ENCODE measurements at places on chromosomes 6 and 20.

- no peak for DNase-seq
Measured at GRCh38 chr20:15487030-15487429, 1086.2 kb downstream of the KIF16B start.

- DNase-seq: no peak
Measured at GRCh38 chr6:45687570-45687969, 309.8 kb upstream of the SUPT3H start.

- DNase-seq: no peak
Measured at GRCh38 chr6:153145591-153145990, 14.5 kb upstream of the RGS17 start.

DNA sequence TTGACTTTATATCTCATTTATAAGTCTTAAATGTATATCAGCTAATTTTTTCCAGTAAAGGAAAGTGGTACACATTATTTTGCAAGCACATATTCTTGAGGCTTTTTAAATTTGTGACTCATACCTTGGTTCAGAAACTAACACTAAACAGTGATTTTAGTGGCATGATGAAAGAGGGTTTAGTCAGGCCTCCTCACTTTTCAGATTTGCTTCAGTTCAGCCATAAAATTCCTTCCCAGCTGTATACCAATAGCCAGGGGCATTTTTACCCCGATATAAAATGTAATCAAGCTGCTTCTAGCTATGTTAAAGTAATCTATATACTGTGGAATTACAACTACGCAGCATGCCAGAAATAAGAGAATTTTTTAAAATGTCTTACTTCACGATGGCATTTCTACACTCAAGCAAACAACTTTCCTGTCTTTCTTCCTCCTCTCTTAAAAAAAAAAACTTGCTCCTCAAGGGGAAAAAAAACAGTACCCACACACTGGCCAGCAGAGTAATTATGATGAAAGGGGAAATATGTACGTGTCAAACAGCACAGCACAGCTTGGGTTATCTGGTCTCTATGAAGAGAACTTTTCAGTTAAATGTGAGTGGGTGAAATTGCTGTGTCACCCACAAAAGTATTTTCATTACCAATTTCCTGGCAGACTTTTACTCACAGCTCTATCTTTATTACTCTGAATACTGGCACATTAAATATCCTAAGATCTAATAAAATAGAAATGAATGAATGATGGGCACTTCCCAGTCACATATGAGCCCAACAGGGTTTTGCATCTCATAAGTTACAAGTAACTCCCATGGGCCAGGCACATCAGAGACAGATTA is 244.8 kb upstream of the TENT5A start:
- DNase-seq: no peak

DNA sequence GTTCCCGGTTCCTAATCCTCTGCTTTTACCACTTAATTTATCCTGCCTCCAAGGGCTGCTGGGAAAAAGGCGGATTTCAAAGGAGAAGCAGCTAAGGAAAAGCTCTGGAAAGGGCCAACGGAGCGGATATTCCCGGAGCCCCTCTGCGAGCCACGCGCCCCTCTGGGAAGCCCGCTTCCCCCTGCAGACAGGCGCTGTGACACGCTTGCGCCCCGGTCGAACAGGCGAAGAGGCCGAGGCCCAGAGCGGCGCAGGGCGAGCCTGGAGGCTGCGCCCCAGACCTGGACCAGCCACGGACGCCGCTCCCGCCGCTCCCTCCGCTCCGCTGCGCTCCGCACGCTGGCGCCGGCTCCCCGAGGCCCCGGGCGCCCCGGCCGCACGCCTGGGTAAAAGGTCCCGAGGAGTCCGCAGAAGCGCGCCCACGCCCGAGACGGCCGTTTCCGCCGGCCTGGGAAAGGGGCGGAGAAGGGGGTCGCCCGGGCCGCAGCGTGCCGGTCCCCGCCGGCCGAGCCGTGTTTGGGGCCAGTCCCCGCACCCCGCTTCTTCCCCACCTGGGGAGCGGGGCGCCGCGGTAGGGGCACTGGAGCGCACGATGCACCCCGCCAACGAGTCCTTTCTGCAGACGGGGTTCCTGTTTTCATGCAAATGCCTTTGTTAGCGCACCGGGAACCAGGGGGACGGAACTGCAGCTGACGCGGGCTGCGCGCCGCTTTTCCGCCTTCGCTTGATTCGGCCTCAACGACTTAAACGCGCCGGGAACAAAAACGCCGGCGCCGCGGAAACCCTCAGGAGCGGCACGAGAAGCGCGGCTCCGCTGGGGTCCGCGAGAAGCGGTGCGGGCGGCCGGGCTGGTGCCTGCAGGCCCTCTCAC is 91.9 kb upstream of the SIRPA start:
- DNase-seq: peak; percentile 81

GRCh38 chr6:69238067-69238466 is 558.7 kb downstream of the LMBRD1 start:
- DNase-seq: no peak

- DNase-seq: no peak
Measured at GRCh38 chr6:64547594-64548268, 912.1 kb downstream of the PHF3 start.

DNA sequence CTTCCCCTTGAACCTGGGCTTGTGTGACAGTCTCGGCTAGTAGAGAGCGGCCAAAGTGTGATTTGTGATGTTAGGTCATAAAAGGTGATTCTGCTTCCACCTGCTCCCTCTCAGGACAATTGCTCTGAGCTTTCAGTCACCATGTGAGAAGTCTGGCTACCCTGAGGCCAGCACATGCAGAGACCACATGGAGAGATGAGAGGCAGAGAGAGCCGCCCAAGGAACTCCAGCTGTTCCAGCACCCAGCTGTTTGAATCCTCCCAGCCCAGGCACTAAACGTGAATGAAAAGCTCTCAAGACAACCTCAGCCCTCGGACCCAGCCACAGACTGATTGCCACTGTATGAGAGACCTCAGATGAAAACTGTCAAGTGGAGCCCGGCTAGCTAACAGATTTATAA is 143.4 kb upstream of the EEF1E1 start:
- no peak for DNase-seq

- DNase-seq: no peak
Measured at GRCh38 chr20:44897133-44897532, 11.6 kb downstream of the YWHAB start.

GRCh38 chr20:38228436-38228835 is 32.1 kb downstream of the KIAA1755 start:
- DNase-seq: no peak

- DNase-seq: no peak
Measured at GRCh38 chr6:19465760-19466159, 371.4 kb upstream of the ID4 start.

- no peak for DNase-seq
Measured at GRCh38 chr6:17908831-17909230, 78.6 kb downstream of the KIF13A start.

DNA sequence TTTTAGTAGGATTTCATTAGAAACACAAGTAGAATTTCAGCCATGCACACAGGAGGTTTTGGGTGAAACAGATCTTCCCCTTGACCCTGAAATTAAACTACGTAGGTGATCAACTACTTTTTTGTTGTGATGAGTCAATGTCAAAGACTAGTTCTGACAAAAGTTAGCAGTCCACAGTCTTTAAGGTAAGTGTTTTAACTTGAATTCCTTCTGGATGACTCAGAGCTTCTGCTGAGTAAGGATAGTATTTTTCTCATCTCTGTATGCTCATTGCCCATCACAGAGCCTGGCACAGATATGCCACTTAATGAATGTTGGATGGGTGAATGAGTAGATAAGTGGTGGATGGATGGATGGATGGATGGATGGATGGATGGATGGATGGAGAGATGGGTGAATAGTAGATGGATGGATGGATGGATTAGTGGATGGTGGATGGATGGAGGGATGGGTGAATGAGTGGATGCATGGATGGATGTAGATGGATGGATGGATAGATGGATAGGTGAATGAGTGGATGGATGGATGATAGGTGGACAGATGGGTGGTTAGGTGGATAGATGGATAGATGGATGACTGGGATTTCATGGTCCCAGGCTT is 165.3 kb downstream of the ZMYND8 start:
- DNase-seq: no peak

GRCh38 chr6:21791581-21791980 is 198.0 kb downstream of the SOX4 start:
- no peak for DNase-seq

GRCh38 chr6:121557146-121557940 is 121.9 kb downstream of the GJA1 start:
- no peak for DNase-seq

DNA sequence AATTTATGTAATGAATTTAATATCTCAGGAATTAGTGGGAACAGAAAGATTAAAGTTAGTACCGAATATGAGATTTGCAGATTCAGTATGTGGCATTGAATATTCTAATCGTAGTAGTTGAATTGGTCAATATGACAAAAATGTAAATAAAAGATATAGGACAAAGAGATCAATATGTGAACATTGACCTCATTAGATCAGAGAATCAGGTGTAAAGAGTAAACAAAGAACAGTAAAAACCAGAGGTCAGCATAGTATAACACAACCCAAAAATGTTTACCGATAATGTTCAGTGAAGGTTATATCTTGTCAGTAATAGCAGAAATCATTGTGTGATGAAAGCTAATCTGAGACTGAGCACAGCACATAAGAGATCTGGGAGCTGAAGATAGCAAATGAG is 152.0 kb downstream of the FAM83B start:
- DNase-seq: no peak

DNA sequence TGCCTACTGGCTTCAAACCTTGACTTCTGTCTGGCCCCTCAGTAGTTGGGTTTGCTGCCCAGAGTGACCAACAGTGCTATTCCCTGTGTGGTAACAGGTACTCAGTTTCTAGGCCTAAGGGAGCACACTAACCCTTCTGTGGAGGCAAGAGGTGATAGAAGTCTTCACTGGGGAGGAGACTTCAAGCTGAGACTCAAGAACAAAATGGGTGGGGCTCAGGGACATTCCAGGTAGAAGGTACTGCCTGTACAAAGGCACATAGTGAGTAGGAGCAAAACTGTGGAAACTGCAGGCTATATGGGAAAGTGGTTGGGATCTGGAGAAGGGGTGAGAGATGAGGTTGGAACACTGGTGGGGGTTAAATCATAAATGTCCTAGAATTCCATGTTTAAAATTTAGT is 2.3 kb upstream of the SCAND1 start:
- DNase-seq: no peak

- DNase-seq: no peak
Measured at GRCh38 chr6:53417141-53417540, 68.4 kb upstream of the ELOVL5 start.

DNA sequence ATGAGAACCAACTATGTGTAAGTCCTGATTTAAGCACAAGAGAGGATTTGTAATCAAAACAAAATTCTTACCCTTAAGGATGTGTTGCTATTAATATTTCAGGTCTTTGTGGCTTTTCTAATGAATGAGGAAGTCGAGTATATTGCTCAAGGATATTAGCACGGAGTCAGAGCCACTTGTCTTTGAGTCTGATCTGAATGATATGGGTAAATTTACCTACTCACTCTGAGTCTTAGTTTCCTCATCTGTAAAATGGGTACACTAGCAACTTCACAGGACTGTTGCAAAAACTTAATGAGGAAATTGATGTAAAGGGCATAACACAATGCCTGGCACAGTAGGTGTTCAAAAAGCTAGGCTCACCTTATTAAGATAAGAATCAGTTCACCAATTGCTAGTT is 30.0 kb upstream of the QKI start:
- DNase-seq: no peak

DNA sequence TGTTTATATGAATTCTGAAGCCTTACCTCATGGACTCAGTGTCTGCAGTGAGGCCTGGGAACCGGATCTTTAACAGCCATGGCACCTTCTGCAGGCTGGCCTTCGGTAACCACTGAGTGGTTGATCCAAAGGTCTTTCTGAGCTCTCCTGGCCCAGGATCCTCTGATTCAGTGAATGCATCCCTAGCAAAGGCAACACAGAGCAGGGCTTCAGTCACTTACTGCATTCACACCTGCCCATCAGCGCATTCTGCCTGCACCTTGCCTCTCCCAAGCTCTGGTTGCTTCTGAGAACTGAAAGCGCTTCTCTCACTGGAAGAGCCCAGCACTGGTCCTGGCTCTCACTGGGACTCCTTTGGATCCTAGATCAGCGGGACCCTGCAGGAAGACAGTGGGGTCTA is 8.4 kb upstream of the CST9 start:
- DNase-seq: peak; percentile 35

GRCh38 chr20:59827138-59828056 is 106.0 kb downstream of the SYCP2 start:
- no peak for DNase-seq

GRCh38 chr6:111555036-111555435 is 50.6 kb downstream of the TRAF3IP2 start:
- DNase-seq: no peak

DNA sequence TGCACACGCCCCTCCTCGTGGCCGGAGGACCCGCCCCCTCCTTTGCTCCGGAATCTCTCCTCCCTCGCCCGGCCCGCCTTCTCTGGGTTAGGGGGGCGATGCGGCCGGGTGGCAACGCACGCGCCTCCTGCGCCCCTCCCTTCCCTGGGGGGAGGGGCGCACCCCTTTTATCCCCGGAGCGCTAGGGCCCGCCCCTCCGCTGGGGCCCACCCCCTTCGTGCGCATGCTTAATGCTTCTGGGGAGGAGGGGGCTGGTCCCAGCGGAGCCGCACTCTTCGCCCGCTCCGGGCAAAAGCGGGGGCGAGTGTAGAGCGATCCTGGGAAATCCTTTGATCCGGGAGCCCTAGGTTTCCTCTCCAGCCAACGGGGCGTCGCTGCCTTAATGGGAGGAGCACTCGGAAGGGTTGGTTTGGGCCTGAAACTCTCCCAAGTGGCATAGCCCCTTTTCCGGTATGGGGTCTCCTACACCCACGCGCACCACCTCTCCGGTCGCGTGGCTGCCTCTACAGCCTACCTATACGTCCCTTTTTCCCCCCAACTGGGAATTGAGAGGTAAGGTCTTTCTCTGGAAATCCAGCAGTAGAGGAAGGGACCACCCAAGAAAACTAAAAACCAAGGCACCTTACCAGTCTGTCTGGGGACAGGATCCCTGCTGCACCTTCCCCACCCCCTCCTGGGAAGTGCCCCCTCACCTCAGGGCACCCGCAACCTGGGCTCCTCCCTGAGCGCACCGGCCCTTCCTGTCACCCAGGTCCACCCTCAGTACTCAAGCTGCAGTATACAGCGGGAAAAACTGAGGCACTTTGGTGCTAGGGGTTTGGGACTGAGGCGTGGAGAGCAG is 2.1 kb downstream of the SOX12 start:
- DNase-seq: peak; percentile 94

DNA sequence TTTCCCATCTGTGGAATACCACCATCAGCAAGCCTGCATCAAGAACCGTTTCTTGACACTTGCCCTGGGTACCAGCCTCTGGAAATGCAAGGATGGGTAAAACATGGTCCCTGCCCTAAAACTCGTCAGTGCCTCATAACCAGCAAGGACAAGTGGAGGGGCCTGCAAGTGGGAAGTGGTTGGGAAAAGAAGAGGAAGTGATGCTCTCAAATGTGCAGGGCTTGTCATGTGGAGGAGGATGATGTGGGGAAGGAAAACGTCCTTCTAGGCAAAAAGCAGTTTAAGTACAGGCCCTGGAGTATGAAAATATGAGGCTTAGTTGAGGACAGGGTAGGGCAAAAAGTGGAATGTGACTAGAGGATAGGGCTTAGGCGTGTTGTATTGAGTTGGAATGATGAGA is 19.0 kb downstream of the RREB1 start:
- no peak for DNase-seq

- no peak for DNase-seq
Measured at GRCh38 chr20:36469973-36470372, 71.3 kb upstream of the MYL9 start.
